ENCODE measurements at places on chromosomes 6 and 20.

GRCh38 chr6:69370763-69371162, 426.0 kb downstream of the LMBRD1 start:
- no peak for DNase-seq

DNA sequence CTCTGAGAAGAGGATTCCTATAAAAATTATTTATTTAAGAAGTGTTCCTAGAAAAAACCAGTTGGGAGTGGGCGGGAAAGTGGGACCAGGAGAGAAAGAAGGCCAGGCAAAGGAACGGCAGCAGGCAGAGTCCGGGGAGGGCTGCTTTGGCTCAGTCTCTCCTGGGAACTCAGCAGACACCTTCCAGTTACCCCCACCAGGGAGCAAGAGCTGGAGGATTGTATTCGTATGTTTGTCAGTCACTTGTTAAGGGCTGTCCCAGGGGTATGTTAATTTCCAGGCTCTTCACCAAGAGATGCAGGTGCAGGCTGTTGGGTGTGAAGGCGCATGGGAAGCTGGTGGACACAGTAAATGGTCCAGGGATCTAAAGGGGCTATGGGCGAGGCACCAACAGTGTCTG, 53.0 kb upstream of the CHD6 start:
- DNase-seq = no peak

DNA sequence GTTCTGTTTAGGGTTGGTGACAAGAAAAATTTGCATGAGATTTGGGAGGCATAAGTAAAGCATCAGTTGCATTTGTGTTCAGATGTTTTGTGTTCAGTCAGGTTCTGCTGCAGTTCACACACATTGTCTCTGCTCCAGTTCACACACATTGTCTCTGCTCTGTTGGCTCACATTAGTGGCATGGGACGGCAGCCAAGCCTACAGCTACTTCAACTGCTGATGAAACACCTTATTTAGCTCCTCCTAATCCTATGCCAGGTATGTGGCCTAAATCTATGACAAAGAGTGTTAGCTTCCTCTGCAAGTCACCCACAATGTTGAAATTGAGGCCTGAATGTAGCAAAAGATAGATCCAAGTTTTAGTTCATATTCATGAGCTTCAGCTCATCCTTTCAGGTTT, 278.1 kb upstream of the SYNCRIP start:
- DNase-seq = no peak

DNA sequence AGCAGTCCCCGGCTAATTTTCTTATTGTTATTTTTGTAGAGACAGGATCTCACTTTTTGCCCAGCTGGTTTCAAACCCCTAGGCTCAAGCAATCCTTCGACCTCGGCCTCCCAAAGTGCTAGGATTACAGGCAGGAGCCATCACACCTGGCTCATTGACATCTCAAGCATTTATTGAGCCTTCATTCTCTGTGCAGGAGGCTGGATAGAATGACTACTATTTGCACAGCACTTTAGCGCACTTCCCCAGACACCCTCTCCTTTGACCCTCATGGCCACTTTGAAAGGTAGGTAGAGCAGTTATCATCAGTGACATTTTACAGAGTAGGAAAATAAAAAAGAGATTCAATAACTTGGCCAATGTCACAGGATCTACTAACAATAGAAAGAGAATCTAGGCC, 124.0 kb upstream of the STXBP5 start:
- DNase-seq = no peak

- DNase-seq = no peak
Observed at GRCh38 chr20:22597303-22597702, 12.9 kb upstream of the FOXA2 start.

DNA sequence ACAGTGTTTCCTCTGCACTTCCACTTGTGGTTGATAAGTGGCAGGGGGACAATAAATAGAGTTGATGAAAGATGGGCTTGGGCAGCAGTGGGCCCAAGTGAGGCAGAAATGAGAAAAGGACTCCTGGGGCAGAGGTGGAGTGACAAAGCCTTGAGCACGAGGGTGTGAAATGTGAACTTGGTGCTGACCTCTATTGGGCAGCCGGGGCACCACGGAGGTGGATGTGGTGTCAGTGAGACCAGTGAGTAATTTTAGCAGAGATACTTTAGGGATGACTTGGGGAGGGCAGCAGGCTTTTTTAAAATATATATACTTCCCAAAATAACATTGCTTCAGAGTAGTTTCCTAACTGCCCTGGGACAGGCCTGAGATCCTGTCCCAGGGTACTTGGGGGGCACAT, 30.6 kb upstream of the MYLK2 start:
- no peak for DNase-seq

DNA sequence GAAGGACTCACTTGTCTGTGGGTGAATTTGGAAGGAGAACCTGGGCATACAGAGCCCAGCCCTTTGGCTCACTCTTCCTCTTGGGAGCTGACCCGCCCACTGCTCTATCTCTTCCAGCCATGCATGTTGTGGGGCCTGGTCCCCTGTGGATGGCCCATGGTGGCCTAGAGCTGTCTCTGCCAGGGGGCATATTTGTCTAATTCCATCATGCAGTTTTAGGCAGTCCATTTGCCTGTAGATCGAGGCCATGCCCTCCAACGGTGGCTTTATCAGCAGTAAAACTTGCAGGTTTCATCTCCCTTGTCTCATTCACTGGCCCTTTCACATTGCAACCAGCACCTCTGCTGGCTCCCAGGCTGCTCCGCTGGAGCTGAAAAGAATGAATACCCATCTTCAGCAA, 12.9 kb upstream of the EZR start:
- DNase-seq = no peak

DNA sequence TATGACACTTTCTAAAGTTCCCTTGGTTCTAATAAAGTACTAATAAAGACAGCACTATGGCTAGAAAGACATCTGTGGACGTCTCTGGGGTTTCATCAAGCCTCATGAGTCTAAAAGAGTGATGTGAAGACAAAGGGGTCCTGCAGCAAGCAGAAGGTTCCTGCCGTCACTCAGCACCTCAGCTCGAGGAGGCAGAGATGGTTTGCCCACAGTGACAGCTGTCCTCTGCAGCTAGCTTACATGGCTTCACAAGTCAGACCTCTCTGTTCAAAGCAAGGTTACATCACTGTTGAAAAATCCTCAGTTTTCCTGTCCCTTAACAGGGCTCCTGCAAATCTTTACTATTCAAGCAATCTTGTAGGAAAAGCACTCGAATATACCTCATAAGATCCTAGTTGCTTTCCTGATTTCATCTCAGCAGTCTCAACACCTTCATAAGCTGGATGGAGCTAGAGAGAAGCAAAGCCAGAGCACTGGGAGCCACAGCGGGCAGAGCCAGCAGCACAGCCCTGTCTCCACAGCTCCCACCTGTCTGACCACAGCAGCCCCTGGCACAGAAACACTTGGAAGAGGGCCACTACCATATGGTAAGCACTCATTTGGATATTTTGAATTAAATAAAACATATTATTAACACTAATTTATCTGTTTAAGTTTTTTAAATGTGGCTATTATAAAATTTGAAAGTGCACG, 202.3 kb downstream of the GMDS start:
- no peak for DNase-seq

GRCh38 chr20:61933481-61933950, 132.2 kb downstream of the TAF4 start:
- peak; percentile 3 for DNase-seq

GRCh38 chr20:47805951-47806350, 20.7 kb upstream of the SULF2 start:
- no peak for DNase-seq

DNA sequence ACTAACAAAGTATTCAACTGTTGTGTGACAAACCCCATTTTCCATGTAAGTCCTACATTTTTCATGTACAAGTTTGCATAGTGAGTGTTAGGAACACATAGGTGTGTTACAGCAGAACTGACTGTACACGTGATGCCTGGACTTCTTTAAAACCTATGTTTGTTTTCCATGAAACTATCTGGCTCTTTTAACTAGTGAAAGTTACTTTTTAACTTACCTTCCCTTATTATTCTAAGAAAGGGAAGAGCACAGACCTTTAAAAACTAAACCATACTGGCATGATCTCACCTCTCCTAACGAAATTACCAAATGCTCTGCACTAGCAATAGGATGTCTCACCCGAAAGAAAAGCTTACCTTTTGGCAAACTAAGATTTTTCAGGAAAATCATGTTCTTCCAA, 87.8 kb downstream of the CENPW start:
- DNase-seq = no peak

- no peak for DNase-seq
Observed at GRCh38 chr6:38589367-38589720, 50.4 kb downstream of the BTBD9 start.

- no peak for DNase-seq
Observed at GRCh38 chr6:4522453-4522852, 253.8 kb upstream of the CDYL start.

DNA sequence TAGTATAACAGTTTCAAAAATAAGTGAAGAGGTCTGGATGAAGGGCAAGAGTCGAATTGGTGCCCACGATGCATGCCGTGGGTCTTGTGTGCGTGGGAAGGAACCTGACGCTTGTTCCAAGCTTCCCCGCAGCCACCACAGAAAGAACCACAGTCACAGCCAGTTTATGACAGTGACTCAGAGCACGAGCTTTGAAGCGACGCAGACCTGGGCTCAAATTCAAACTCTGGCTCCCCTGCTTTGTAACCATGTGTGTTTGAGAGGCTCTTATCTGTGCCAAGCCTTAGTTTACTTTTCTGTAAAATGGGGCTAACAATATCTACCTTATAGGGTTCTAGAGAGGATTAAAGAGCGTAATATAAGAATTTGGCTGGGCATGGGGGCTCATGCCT, 65.5 kb downstream of the SYNJ2 start:
- peak; percentile 58 for DNase-seq

GRCh38 chr6:166936079-166936787, 20.1 kb downstream of the RNASET2 start:
- DNase-seq = peak; percentile 44

- DNase-seq = no peak
Observed at GRCh38 chr6:108453601-108454185, 107.0 kb upstream of the FOXO3 start.

- peak; percentile 80 for DNase-seq
Observed at GRCh38 chr6:7073821-7074525, 33.8 kb upstream of the RREB1 start.

DNA sequence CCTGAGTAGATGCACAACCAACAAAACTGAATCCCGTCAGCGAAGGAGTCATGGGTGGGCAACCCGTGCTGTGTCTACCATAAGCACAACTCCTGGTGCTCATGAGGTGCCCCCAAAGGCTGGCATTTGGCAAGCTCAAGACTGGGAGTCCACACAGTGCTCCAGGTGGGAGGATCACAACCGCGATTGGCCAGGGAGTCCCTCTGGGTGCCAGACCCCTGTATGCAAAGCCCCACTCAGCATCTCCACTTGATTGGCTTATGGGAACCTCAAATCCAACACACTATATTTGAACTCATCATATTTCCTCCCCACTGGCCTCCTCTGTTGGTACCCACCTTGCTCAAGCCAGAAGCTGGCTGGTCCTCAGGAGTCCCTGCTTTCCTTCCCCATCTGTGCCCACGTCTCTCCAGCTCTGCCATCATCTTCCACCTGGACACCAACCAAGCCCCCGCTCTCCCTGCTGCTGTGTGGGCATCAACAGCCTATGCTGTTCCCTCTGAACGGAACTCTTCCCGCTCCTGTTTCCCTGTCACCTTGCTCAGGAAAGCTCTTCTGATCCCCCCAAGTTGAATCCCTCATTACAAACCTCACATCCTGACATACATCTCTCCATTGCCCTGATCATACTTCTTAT, 142.3 kb upstream of the PTPN1 start:
- DNase-seq = no peak

- no peak for DNase-seq
Observed at GRCh38 chr6:7901780-7902179, 8.8 kb downstream of the TXNDC5 start.

DNA sequence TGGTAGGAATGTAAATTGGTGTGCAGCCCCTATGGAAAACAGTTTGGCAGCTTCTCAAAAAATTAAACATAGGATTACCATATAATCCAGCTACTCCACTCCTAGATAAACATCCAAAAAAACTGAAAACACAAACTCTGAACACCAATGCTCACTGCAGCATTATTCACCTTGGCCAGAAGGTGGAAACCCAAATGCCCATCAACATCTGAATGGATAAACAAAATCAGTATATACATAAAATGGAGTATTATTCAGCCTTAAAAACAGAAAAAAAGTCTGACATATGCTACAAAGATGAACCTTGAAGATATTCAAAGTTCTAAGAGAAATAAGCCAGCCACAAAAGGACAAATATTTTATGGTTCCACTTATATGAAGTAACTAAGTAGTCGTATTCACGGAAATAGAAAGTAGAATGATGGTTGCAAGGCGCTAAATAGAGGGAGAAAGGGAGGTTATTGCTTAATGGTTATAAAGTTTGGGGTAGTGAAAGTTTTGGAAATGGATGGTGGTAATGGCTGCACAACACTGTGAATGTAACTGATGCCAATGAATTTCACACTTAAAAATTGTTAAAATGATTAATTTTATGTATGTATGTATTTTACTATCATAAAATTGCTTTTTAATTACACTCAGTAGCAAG, 4.0 kb downstream of the PHF10 start:
- no peak for DNase-seq

GRCh38 chr20:23636182-23636907, 1.4 kb downstream of the CST3 start:
- no peak for DNase-seq
